ENCODE measurements at places on chromosomes 2 and 18.

DNA sequence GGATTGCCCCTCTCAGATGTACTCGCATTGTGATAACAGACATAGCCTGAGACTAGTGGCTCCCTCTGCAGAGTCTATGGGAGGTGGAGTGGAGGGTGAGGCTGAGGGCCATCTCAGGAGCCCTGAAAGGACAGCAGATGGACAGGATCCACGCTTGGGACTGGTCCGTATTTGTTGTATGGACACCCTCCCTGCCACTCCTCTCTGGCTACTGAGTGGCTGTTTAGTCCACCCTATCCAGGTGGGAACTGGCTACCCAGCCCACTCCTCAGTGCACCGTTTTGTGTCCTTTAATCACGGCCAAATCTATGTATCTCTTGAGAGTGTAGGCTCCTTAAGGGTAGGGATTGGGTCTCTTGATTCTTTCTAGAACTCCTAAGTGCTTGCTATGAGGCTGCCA lies 4.5 kb upstream of the GLI2 start:
- DNase-seq = no peak

- DNase-seq = no peak
Observed at GRCh38 chr2:26251893-26252292, 7.2 kb downstream of the HADHB start.

GRCh38 chr2:84855731-84856130 lies 25.2 kb downstream of the TRABD2A start:
- no peak for DNase-seq

- no peak for DNase-seq
Observed at GRCh38 chr18:24875286-24875685, 414.8 kb downstream of the HRH4 start.

DNA sequence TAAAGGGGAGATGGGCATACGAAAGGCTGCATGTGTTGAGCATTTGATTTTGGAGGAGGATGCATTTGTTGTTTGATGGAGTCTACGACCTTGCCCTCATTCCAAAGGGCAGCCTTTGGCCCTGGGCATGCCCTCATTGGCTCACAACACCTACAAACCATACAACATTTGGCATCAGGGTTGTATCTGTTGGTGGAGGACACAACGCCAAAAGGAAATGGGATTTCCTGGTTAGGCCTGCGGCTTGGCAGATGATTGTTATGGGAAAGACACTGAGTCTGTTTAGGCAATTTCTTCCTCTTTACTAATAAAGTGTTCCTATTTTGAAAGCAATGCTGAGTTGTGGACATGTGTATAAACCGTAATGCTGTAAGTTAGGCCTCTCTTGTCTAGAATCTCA lies 246.9 kb downstream of the LDLRAD4 start:
- DNase-seq = no peak

GRCh38 chr18:23337599-23338444 lies 115.3 kb upstream of the RIOK3 start:
- no peak for DNase-seq

DNA sequence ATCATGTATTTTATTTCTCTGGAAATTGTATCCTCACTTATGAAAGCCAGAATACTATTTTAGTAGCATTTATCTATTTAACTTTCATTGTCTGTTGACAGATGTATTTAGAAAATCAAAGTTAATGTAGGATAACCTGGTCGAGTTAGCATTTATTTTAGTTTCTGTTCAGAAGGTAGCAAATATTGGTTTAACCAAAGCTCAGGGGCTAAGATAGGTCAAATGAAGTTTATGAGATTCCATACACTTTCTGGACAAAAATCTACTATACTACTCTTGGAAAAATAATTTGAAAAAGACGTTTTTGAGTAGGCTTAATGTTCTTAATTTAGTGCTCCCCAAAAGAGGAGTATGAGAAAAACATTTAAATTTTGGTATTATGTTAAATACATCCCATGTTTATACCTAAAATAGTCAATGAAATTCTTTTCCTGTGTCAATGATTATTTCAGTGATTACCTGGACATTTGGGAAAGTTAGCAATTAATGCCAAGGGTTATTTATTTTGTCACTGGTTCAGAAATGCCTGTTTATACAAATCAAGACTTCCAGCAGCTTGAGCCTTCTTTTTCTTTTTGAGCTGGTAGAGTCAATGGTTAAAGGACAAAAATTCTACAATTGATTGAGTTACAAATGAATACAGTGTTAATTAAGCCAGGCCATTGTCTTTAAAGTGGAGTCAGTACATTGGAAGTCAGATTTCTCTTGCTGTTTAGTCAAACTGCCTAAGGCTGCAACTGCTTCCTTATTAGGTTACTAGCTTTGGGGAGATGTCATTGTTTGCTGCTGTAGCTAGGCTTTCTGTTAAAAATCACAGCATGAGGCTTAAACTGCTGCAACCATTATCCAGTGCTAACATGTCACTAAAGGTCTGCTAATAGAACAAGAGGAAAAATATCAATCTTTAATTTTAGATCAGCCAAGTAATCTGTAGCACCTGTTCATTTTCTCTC lies 182.3 kb downstream of the CAMKMT start:
- no peak for DNase-seq

DNA sequence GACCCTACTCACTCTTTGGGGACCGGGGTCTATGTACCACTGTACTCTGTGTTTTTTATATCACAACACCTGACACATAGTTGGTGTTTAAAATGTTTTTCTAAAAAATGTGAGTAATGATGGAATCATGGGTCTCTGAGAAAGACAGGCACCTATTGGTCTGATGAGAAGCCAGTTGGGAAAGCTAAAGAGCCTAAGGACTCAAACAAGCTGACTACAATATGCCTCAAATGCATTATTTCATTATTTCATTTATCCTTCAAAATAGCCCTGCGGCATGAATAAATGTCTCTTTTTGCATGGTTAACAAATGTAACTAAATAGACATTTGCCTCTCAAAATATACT lies 102.9 kb upstream of the SCN1A start:
- no peak for DNase-seq

GRCh38 chr2:149872638-149873150 lies 285.1 kb upstream of the MMADHC start:
- DNase-seq = no peak

- no peak for DNase-seq
Observed at GRCh38 chr2:218990052-218990451, 3.2 kb downstream of the CRYBA2 start.

- DNase-seq = no peak
Observed at GRCh38 chr18:55786651-55787272, 198.8 kb upstream of the TCF4 start.

DNA sequence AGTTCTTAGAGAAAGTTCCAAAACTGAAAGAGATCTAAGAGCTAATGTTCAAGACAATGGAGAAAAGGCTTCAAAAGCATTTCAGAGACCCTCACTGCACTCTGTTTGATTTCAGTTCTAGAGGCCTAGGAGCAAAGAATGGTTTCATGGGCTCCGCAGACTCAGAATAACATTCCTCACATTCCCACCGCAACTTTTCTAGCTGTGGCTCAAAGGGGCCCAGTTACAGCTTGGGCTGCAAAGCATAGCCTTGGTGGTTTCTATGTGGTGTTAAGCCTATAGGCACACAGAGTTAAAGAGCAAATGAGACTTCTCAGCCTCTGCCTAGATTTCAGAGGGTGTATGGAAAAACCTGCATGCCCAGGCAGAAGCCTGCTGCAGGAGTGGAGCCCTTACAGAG lies 73.0 kb downstream of the FSIP2 start:
- no peak for DNase-seq

- DNase-seq = no peak
Observed at GRCh38 chr2:168710754-168711467, 91.5 kb upstream of the NOSTRIN start.

GRCh38 chr18:35143622-35144596 lies 96.9 kb upstream of the ZNF397 start:
- DNase-seq = no peak

DNA sequence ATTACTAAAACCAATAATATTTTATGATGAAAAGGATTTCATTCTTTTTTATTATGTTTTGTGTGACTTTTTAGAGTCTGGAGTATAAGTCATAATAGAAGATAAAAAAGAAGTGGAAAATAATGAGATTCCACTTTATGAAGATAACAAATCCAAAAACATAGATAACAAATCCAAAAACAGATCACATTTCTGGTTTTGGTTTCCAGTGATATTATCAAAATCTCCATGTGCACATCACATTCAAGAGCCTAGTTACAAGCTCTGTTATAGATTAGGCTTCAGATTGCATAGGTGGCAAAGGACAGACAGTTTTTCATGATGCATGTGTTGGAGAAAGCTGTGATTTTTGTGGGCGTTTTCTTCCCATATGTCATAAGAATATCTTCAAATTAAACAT lies 648.2 kb downstream of the STK39 start:
- no peak for DNase-seq

GRCh38 chr2:240253583-240254145 lies 113.2 kb upstream of the OTOS start:
- DNase-seq = no peak

- DNase-seq = no peak
Observed at GRCh38 chr2:235733761-235734160, 239.9 kb downstream of the AGAP1 start.

DNA sequence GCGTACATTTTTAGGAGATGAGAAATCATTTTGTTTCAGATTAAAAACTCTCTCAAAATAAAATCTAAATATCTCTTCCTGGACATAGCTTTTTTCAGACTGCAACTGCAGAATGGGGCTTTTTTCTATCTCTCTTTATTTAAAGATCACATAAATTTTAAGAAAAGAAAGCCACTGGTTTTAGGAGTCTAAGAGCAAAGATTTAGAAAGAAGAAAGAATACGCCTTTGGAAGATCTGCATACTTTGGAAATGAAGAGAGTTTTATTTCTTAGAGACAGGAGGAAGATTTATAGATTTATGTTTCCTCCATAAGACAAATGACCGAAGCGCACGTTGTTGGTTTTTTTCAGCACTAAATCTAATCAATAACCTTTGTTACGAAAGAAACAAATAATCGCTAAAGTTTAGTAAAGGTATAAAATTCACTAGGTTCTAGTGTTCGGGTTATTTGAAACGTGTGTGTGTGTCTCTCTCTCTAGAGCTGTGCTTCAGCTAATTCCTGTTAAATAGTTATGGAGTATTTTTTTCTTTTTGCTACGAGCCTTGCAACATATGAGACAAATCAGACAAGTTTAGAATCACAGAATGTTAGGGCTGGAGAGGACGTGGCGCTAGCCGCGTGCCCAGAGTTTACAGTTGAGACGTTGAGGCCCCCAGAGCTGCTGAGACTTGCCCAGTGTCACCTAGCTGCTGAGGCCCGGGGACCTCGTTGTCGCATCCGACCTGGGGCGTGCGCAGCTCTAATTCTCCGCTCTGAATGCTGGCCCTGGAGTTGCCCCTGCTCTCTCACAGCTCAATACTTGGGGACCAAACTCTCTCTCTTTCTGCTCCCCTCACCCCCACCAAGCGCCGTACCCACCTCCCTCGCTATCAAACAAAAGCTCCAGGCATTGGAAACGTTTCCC lies 69.9 kb downstream of the CTAGE1 start:
- no peak for DNase-seq

DNA sequence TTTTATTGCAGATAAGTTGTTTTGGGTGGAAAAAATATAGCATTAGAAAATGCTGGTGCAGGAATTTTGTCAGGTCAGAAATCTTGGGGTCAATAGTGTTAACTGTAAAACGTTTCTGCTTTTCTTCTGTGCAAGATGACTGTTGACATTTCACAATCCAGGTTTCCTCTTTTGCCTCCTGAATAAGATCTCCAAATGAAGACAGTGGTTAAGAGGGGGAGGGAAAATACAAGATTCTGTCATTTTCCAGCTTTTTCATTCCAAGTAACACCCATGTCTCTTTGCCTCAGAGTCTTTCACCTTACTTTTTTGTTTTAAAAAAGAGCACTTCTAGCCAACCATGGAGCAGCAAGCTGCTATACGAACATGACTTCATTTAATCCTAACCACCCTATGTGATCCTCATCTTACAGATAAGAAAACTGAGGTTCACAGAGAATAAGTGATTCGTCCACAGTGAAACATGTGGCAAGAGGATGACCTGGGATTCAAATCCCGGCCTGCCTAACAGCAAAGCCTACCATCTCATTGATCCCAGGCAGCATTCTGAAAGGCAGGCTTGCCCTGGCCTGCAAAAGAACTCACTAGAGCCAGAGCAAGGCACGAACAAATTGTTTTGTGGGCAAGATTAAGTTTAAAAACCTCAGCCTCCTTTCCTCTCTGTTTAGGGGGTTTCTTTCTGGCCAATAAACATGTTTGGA lies 3.0 kb downstream of the PLEK start:
- DNase-seq = no peak

DNA sequence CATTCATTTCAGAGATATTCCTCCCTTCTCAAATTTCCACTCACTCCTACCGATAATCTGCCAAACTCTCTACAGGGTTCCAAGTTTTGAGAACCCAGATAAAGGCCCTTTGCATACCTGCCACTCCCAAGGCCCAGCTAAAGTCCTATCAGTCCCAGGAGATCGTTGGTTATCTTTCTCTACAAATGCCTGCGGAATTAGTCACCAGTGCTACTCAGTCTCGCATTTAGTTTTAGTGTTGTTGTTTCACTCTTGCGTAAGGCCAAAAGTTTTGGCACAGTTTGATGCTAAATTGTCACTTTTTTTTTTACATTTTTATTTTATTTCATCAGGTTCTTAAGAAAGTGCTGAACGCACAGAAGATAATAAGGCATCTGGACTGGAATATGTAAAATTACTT lies 29.2 kb upstream of the SETBP1 start:
- no peak for DNase-seq

- DNase-seq = no peak
Observed at GRCh38 chr2:216205486-216205885, 96.3 kb downstream of the XRCC5 start.

GRCh38 chr2:32291746-32292145 lies 14.0 kb downstream of the YIPF4 start:
- DNase-seq = no peak

DNA sequence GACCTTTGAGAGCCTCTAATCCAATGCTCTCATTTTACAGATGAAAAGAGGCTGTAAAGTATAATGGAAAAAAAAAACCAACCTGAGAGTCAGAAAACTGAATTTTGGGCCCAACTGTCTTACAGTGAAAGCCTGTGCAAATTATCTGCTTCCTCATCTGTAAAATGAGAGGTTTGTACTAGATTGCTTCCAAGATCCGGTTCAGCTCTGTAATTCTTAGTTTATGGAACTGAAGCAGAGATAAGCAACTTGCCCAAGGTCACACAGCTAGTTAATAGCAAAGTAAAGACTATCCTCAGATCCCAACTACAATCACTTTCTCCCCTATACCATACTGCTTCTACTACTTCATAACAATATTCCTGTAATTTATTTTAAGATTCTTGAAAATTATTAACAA lies 6.3 kb downstream of the TLK1 start:
- DNase-seq = no peak

- no peak for DNase-seq
Observed at GRCh38 chr2:691821-692761, 14.9 kb upstream of the TMEM18 start.

- DNase-seq = no peak
Observed at GRCh38 chr2:233838251-233838650, 16.1 kb downstream of the HJURP start.
